PC-3 (cell line): ENCODE measurements at places on chromosomes 7 and 10. TPM values are rescaled to one million over a fixed set of nuclear protein-coding genes. Genes with fewer than 3 reads are reported as not detected.

DNA sequence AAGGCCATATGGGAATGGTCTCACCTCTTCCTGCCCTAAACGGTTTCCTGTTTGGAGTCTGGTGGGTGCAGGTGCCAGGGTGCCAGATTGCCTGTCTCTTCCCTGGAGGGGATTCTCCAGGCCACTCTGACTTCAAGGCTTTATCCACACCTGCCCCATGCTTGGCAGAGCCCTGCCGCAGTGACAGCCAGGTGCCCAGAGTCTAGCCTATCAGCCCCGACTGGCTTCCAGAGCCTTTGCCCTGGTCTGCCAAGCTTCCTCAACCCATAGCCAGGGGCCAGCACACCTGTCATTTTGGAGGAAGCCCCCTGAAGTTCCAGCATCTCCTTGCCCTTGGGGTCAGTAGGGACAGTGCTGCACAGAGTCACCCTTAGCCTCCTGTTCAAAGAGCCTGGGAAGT is 21.6 kb downstream of the TBATA start:
- H3K36me3 ChIP-seq: no peaks in the 10 kb centered on the region
- no peak overlapping the region for H3K27ac ChIP-seq
- no peaks in the 10 kb centered on the region for H3K4me1 ChIP-seq
- H3K27me3 ChIP-seq: no peaks in the 10 kb centered on the region

GRCh38 chr7:16697507-16698199 is 51.7 kb downstream of the BZW2 start:
- no peak overlapping the region for H3K27ac ChIP-seq
- H3K4me1 ChIP-seq: peaks cover 14% of the 10 kb centered on the region
- no peak overlapping the region for H3K4me3 ChIP-seq
- no peaks in the 10 kb centered on the region for H3K27me3 ChIP-seq
- H3K36me3 ChIP-seq: peaks cover 73% of the 10 kb centered on the region
- no peak for DNase-seq

DNA sequence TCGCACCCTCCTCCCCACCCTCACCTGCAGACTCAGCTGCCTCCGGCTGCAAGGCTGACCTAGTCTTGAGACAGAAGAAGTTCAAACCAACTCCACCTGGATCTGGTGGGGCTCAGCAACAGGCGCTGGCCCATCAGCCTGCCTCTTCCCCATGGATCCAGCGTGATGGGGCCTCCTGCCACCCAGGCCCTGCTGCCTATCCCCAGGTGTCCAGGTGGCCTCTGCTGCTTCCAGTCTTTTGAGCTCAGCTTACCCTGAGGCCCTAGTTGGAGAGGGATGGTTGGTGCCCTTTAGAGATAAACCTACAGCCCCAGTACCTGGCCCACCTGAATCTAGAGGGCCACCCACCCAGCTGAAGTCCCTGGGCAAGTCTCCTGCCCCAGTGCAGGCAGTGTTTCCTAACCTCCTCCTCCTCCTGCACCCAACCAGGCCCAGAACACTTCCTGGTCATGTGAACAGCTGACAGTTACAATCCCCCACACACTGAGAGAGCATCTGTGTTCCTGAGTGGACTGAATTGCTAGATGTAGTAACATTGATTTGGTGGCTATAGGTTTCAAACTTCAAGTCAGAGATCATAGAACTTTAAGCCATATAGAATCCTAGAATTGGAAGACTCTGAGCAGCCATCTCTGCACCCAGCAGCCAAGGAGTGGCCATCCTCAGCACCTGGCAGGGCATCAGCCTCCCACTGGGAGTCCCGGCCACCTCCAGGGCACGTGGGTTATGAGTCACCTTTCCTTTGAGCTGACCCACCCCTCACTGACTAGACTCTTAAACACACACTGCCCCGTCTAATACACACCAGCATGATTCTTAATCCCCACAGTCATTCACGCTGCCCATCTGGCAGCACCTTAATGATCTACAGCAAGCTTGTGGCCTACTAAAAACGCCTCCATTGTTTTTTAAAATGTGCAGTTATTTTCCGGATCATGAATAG is 51.9 kb downstream of the ALOX5 start:
- H3K27ac ChIP-seq: no peak overlapping the region
- H3K27me3 ChIP-seq: no peaks in the 10 kb centered on the region
- no peak overlapping the region for H3K4me3 ChIP-seq

DNA sequence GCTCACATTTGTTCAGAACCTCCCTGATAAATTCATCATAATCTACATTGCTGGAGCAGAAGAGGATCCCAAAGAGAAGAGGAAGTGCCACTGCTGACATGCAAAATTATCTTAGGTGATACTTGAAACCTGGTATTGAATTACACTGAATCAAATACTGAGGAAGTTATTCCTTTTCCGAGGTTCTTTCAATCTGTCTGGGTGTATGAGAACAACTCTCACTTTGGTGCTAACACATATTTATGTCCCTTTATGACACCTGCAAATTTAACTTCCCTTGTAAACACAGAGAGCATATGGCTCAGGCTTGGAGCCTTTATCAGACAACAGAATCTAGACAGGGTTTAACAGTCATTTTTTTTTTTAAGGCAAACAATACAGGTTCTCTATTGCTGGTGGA is 131.4 kb downstream of the SRPK2 start:
- H3K27ac ChIP-seq: no peak overlapping the region
- H3K4me3 ChIP-seq: no peak overlapping the region
- H3K36me3 ChIP-seq: no peaks in the 10 kb centered on the region
- peaks cover 24% of the 10 kb centered on the region for H3K4me1 ChIP-seq
- H3K27me3 ChIP-seq: no peaks in the 10 kb centered on the region

DNA sequence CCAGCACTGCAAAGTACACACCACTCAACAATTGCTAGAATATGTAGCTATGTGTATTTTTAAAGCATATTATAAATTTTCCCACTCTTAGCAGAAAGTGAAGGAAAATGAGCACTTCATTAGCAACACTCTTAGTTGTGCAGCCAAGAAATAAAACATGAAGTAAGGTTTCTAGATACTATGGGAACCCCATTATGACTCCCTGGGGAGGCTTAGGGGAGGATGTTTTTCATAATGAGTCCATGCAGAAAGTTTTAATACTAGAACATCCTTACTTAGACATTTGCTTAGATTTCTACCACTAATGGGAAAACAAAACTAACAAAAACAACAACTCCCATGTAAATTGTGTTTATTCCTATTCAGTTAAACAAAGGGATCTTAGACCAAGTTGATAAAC is 148.4 kb upstream of the HDAC9 start:
- no peaks in the 10 kb centered on the region for H3K4me1 ChIP-seq
- H3K27me3 ChIP-seq: no peaks in the 10 kb centered on the region
- no peak for DNase-seq
- no peaks in the 10 kb centered on the region for H3K36me3 ChIP-seq

Gene PITX3
- not detected in 2 replicates for total RNA-seq

DNA sequence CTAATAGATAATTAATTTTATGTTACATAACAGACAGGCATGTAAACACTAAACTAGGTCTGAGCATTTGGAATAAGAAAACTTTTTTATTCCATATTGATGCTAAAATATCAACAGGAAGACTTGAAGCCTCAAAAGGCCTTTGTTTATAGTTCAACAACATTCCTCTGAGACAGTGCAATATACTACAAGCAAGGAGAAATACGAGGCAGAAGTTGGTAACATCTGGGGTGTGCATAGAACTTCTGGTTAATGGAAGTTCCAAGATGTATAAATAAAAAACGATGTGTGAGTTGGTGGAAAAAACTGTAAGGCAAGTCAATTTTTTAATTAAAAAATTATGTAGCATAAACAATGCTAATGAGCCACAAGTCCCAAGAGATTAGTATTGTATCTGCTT is 139.6 kb downstream of the SKAP2 start:
- no peak overlapping the region for H3K4me3 ChIP-seq

- H3K36me3 ChIP-seq: no peaks in the 10 kb centered on the region
- no peak overlapping the region for H3K27ac ChIP-seq
These were observed 2.8 kb downstream of the TM9SF3 start for GRCh38 chr10:96584035-96584434.

DNA sequence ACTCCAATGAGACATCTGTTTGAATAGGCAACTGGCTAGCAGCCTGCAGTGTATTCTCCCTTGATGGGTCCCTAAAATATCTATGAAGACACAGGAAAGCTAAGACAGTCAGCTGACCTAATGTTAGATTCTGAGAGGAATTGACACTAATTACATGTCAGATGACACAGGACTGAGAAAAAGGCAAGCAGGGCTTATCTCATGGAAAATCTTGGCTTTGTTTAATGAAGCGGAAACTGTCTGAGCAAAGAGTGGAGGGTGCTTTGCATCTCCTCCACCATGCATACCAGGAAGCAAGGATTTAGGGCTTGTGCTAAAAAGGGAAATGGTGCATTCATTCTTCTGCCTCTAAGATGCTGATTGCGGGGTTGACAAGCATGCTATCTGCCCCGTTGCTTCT is 135.5 kb upstream of the GLI3 start:
- no peaks in the 10 kb centered on the region for H3K27me3 ChIP-seq
- peak; percentile 27 for DNase-seq
- no peaks in the 10 kb centered on the region for H3K36me3 ChIP-seq
- no peak overlapping the region for H3K4me3 ChIP-seq
- peaks cover 6% of the 10 kb centered on the region for H3K4me1 ChIP-seq

Gene OGDHL
- 2.0 and 2.6 TPM in 2 replicates for total RNA-seq

- H3K4me3 ChIP-seq: peak overlapping the region; percentile 42; the same call in 1 of the 2 replicates
- peak; percentile 14 for DNase-seq
- peaks cover 63% of the 10 kb centered on the region for H3K27me3 ChIP-seq
- H3K27ac ChIP-seq: no peak overlapping the region
- H3K4me1 ChIP-seq: no peaks in the 10 kb centered on the region
- H3K36me3 ChIP-seq: no peaks in the 10 kb centered on the region
These were observed 4.2 kb downstream of the VSTM2A start for GRCh38 chr7:54546081-54546985.

DNA sequence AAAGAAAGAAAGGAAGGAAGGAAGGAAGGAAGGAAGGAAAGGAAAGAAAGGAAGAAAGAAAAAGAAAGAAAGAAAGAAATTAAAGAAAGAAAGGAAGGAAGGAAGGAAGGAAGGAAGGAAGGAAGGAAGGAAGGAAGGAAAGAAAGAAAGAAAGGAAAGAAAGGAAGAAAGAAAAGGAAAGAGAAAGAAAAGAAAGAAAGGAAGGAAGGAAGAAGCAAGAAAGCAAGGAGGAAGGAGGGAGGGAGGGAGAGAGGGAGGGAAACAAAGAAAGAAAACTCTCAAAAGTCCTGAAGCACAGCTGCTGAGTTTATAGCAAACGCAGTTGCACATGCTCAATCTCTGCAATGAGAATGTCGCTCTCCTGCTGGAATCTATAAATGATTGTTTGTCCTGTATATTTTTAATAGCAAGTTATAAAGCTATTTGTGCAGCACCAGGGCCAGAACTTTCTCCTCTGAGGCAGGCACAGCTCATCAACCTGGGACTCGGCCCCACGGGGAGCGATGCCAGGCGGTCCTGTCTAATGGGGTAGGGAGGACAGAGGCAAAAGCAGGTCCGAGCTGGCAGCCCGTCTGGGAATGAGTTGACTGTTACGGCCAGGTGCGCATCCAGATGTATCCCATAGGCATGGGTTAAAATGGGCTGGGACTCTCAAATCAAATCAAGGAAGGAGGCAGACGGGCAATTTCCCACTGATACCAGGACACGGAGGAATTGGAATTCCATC is 118.0 kb upstream of the PFKP start:
- peaks cover 9% of the 10 kb centered on the region; the same call in 1 of the 2 replicates for H3K27me3 ChIP-seq
- no peak overlapping the region for H3K4me3 ChIP-seq
- H3K36me3 ChIP-seq: no peaks in the 10 kb centered on the region
- H3K4me1 ChIP-seq: no peaks in the 10 kb centered on the region
- no peak for DNase-seq

Gene NUDT13
- 1.1 and 1.8 TPM in 2 replicates for total RNA-seq

Gene CCDC136
- 9.8 and 10.5 TPM in 2 replicates for total RNA-seq

DNA sequence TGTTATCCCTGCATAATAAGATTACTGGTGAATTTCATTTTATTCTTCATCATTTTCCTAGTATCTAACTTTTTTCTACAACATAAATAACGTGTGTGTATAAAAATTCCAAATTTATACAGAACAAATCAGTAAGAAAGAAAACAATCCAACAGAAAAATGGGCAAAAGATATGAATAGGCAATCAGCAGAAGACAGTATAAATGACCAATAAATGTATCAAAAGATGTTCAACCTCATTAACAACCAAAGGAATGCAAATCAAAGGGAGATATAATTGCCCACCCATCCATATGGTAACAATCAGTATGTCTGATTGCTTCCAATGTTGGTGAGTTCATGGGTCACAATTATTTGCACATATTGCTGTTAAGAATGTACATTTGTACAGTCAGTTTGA is 13.5 kb downstream of the ERLIN1 start:
- no peaks in the 10 kb centered on the region for H3K27me3 ChIP-seq
- no peak for DNase-seq
- H3K27ac ChIP-seq: no peak overlapping the region
- H3K4me3 ChIP-seq: no peak overlapping the region

Gene TMEM229A
- not detected in 2 replicates for total RNA-seq

Gene SFRP4
- total RNA-seq: not detected in 2 replicates
